ENCODE measurements at places on chromosomes 5 and 9.

DNA sequence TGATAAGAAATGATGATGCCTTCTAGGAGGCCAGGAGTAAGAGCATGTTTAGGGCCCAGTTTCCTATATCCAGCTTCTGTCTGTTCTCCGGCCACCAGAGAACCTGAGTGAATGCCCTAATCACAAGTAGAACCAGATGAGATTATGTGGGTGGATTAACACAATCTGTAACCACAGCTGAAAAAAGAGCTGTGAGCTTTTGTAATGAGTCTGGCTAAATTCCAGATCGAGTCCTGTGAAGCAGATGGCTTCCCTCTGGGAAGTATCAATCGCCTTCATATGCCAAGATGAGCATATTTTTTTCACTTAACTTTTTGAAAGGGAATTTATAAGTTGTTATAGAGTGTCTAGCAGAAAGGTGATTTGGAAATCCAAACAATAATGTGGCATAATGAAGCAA lies 99.8 kb downstream of the NNT start:
- DNase-seq = no peak

- DNase-seq = no peak
Measured at GRCh38 chr9:32627394-32627954, 8.0 kb downstream of the TAF1L start.

DNA sequence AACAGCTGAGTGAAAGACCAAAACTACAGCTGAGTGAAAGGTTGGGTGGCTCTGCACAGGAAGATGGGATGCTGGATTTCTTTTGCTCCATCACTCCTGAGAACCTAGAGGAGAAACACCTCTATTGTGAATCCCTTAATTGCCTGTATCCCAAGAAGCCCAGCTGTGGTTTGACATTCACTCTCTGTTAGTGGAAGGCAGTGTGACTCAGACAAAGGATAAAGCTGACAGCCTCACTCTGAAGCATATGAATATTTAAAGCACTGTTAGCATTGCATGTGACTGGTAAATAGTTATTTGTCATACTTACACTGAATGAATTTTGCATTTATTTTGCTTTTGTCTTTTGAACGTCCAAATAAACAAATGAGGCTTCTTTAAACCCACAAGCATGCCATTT lies 367.1 kb upstream of the RIOK2 start:
- no peak for DNase-seq

- DNase-seq = peak; percentile 88
Measured at GRCh38 chr5:156920042-156920860, 42.8 kb downstream of the TIMD4 start.

GRCh38 chr9:116953271-116953670 lies 266.2 kb downstream of the TRIM32 start:
- no peak for DNase-seq

- DNase-seq = no peak
Measured at GRCh38 chr9:38316166-38316780, 76.2 kb upstream of the ALDH1B1 start.

- peak; percentile 35 for DNase-seq
Measured at GRCh38 chr9:4769321-4770080, 23.2 kb upstream of the RCL1 start.

GRCh38 chr5:106014262-106014661 lies 1656.5 kb downstream of the EFNA5 start:
- DNase-seq = no peak

- no peak for DNase-seq
Measured at GRCh38 chr9:87959916-87960581, 14.3 kb downstream of the CDK20 start.

DNA sequence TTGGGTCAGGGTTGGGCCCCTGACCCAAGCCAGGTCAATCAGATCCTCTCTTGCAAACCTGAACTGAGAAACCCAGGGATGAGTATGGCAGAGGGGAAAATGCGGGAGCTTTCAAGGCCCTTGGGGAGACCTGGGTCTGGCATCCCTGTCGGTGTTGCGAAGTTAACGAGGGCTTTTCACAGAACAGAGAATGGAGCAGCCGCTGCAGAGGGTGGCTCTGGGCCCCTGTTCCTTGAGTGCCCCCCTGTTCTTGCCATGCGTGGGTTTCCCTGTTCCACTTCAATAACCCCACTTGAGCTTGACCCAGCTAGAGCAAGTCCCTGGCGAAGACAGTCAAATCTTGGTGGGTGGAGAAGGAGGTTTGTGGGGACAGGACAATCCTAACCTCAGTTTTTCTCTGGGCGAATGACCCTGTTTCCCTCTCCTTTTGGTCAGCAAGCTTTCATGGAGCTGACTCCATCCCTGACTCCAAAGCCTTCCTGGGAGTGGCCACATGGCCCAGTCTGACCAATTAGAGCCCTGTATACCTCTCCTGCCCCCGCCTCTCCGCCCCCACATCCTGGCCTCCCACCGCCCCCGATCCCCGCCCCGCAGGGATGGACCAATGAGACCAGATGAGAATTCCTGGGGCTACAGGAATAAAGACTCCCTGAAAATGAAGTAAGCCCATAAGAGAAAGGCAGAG lies 2.9 kb upstream of the VDAC1 start:
- DNase-seq = no peak

GRCh38 chr9:127876764-127877562 lies 512 bp downstream of the AK1 start:
- no peak for DNase-seq

- no peak for DNase-seq
Measured at GRCh38 chr5:123755653-123756317, 243.8 kb downstream of the CSNK1G3 start.

DNA sequence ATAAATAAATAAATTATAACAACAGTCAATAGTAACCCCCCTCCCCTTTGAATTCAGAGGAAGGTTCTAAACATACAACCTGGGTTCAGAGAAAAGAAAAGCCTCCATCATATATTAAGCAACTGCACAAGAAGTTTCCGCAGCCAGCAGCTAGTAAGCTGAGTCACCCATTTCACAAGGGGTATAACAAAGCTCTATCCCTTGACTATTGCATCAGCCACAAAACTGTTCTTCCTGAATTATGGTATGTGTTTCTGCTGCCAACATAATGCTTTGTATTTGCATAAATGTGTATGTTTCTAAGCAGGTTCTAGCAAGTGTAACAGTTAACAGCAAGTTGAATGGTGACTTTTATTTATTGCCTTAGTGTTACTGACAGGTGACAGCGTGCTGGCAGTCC lies 6.8 kb upstream of the CEP120 start:
- no peak for DNase-seq

DNA sequence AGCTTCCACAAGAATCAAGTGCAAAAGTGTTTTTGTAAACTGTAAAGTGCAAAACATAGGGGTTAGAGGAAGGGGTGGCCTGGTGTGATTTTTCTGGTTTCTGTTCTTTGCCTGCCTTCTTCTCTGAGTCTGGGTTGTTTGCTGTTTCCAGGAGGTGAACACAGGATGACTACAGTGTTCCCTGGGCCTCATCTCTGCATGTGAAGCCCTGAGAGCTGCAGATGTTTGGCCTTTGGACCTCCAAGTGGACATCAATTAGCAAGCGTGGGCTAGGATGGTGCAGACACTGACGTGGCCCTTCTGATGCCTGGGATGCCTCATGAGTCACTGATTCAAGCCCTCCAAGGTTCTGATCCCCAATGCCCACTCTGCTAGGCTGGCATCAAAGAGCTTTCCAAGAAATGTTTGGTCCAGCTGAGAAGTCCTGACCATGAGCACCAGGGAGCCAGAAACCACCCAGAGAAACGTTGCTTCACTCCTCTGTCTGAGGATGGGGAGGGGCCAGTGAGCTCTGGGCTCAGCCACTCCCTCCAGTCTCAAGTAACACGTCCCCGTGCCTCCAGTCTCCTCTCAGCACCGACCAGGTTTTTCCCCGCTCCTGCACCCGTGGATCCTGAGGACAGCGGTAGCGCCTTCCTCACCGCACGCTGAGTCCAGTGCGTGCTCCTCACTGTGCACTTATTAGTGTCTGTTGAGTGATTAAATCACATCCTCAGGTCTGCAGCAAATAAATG lies 7.6 kb downstream of the IL9 start:
- no peak for DNase-seq

DNA sequence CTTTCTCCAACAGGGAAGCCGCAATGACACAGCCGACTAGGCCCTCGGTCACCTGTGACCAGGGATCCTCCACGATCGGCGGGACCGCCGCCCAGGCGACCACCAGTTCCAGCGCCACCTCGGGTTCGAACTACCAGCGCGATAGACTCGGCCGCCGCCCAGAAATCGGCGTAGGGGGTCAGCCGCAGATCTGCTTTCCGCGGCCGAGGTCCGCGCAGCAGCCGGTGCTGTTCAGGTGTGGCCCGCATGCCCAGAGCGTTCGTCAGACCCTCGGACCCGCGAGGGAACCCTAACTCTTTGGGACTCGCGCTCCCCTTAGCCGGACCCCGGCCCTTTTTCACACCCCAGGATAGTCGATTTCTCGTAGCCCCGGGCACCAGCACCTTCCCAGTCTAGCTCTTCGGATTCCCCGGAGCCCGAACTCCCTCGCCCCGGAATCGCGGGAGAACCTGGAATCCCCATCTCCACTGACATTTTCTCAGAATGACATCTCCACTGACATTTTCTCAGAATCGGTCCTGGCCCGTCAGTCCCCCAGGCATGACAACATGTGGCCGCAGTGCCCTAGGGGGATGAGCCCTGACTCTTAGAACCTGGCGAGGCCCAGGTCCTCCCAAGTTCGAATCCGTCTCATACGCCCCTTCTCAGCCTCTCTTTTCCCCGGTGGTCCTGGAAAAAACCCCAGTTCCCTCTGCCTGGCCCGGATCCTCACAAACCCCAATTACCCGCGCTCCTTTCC lies 428 bp downstream of the C5orf52 start:
- DNase-seq = no peak

GRCh38 chr9:121731919-121732318 lies 80.5 kb downstream of the DAB2IP start:
- DNase-seq = no peak

DNA sequence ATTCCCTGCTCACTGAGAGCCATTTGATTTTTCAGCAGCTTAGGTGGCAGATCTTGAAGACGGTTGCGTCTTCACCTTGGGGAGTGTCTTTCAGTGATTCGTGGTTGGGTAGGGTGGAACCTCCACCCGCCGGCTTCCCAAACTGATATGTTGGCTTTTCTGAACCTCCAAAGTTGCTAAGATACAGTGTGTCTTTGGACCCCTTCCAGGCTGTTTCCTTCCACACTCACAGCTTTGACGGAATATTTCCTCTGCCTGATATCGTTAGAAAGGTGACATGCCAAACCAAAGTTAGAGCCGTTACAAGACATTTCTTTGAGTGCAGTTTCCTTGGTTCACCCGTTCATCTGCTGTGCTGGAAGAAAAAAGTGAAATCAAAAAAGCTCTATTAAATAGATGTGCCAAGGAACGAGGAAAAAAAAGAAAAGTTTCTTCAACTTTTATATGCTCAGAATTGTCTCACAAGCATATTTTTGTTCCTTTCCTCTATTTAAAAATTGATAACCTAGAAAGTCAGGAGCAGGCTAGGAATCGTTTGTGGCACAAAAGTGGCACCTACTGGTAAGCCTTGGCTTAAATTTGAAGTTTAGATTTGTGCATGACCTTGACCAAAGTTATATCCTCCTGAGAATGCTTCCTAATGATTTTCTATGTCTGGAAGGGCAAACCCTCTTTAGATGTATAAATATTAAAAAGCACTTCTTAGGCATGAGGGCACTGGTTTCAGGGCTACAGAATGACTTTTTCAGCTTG lies 270.7 kb upstream of the WWC1 start:
- no peak for DNase-seq

GRCh38 chr5:93575461-93576414 lies 5.3 kb downstream of the NR2F1-AS1 start:
- DNase-seq = no peak

GRCh38 chr5:172935096-172935495 lies 24.1 kb upstream of the RPL26L1 start:
- DNase-seq = no peak

Measured in stimulated activated CD4-positive, alpha-beta T cell treated with anti-CD3 and anti-CD28 coated beads, Interleukin-1b, Interleukin-23, amount 100 ng/mL, for 48 hours (primary cell).